ENCODE measurements at places on chromosomes 5 and 9.
A peak's percentile ranks its signal among the peaks of the same experiment; 100 is the strongest.

- DNase-seq = no peak
Measured at GRCh38 chr5:75365740-75366139, 28.7 kb downstream of the HMGCR start.

GRCh38 chr9:110532908-110533665 is 46.5 kb downstream of the SVEP1 start:
- DNase-seq = no peak

DNA sequence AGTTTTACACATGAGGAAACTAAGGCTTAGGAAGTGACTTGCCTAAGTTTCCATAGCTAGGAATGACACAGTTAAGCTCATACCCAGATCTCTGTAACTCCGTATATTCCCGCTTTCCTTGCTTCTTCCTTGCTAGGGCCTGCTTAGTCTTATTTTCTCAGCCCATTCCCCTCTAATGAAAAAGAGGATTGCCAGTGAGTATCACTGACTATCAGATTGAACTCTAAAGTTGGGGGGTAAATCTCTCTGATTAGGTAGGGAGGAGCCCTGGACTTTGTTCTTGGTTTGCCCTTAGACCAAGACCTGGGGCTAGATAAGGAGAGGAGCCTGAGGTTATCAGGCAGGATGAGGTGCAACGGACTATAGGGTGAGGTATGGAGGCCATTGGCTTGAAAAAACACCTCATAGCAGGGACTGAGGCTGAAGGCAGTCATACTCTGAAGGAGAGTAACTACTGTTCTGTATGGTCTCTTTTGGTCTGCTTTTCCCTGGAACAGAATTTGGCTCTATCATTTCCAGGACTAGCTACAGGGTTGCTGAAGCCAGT is 2.5 kb downstream of the TRIM32 start:
- DNase-seq = no peak

GRCh38 chr9:91500509-91501014 is 76.9 kb upstream of the NFIL3 start:
- DNase-seq = no peak

GRCh38 chr5:149264439-149265067 is 7.1 kb upstream of the AFAP1L1 start:
- no peak for DNase-seq

DNA sequence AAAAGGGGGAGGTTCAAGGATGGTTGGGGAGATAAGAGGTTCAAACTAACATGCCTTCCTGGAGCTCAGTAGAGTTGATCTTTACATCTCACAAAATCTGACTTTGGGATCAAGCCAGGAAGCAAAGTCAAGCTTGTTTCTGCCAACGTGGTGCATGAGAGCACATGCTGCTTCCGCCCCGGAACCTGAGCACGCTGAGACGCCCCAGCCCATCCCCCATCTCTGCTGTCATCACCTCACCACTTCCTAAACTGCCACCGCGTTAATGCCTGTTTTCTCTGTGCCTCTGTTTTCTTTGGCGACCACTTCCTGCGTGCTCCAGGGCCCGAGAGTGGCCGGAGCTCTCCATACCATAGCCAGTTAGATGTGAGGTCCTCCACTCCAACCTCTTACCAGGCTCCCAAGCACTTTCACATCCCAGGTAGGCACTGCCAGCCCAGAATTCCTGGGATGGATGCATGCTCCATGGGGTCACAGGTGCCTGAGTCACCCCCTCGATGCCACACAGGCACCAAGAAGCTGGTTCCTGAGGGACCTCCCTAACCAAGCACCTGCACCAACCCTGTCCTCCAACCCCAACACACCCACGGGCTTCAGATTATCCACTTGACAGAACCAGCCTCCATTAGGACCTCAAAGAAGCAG is 31.2 kb upstream of the AFAP1L1 start:
- no peak for DNase-seq

GRCh38 chr5:93164690-93165089 is 416.3 kb downstream of the NR2F1-AS1 start:
- peak; percentile 26 for DNase-seq

DNA sequence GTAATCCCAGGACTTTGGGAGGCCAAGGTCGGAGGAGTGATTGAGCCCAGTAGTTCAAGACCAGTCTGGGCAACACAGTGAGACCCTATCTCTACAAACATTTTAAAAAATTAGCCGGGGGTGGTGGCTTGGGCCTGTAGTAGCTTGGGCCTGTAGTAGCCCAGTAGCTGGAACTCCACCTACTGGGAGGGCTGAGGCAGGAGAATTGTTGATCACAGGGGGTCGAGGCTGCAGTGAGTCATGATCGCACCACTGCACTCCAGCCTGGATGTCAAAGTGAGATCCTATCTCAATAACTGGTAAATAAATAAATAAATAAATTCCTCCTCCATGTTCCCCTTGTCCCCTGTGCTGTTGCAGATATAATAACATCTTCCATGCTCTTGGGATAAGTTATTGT is 14.3 kb downstream of the VCAN start:
- no peak for DNase-seq

GRCh38 chr9:27581826-27582225 is 8.5 kb upstream of the C9orf72 start:
- DNase-seq = no peak

DNA sequence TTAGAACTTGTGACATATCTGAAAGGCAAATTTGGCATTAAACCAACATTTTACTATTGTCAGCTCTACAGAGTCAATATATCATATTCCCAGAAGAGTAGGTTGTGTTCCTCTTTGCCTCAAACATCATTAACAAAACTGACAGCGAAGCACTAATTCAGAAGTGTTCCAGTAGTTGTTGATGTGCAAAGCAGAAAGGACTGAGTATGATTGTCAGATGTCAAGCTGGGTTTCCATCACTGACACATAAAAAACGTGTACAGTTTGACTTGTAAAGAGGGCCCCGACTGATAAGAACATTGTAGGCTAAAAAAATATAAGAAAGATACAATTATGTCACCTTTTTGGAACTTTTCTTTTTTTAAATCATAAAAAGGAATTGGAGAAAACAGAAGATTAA is 101.5 kb upstream of the ZNF608 start:
- DNase-seq = no peak

- DNase-seq = no peak
Measured at GRCh38 chr9:17476401-17476800, 102.5 kb upstream of the SH3GL2 start.

- peak; percentile 2 for DNase-seq
Measured at GRCh38 chr5:68170826-68171558, 44.6 kb upstream of the PIK3R1 start.

GRCh38 chr5:146529984-146530383 is 14.0 kb upstream of the GPR151 start:
- no peak for DNase-seq

GRCh38 chr9:10678010-10678409 is 65.2 kb upstream of the PTPRD start:
- no peak for DNase-seq

- DNase-seq = no peak
Measured at GRCh38 chr5:135386096-135386495, 12.9 kb downstream of the MACROH2A1 start.

- no peak for DNase-seq
Measured at GRCh38 chr5:126869005-126869451, 92.1 kb downstream of the LMNB1 start.

- DNase-seq = no peak
Measured at GRCh38 chr5:152437866-152438265, 32.8 kb upstream of the NMUR2 start.

GRCh38 chr5:156783092-156783491 is 67.0 kb upstream of the PPP1R2B start:
- no peak for DNase-seq

GRCh38 chr5:139453683-139454567 is 8.6 kb downstream of the ECSCR start:
- no peak for DNase-seq

DNA sequence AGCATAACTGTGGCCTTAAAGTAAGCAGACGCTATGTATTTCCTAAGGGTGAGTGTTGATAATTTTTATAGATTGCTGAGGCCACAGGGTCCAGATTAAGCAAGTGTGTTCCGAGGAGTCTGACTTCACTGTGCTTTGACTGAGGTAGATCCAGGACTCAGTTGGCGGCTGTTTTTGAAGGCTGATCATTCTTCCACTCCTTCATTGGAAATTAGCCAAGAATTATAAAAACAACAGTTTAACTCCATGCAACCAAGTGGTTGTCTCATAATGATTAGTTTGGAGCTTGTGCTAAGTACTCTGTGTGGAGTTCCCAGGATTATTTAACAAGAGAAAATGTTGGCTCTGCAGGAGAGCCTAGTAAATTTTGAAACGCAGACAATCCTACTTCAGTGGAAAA is 19.1 kb downstream of the IQGAP2 start:
- no peak for DNase-seq

DNA sequence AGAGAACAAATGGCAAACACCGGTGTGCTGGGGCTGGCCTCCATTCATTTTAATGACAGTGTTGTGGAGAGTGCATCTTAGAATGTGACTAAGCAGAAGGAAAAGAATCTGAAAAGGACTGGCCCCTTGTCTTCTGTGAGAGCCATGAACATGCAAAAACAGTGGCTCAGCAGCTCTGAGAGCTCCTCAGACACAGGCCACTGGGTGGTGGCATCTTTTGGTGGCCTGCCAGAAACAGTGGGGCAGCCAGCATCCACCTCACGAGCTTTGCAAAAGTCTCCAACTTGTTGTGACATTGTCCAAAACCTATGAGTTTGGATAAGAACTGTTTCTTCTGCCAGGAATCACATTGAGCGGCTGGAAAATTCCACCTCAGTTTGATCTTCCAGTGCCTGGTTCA is 233.4 kb downstream of the NR3C1 start:
- DNase-seq = no peak

DNA sequence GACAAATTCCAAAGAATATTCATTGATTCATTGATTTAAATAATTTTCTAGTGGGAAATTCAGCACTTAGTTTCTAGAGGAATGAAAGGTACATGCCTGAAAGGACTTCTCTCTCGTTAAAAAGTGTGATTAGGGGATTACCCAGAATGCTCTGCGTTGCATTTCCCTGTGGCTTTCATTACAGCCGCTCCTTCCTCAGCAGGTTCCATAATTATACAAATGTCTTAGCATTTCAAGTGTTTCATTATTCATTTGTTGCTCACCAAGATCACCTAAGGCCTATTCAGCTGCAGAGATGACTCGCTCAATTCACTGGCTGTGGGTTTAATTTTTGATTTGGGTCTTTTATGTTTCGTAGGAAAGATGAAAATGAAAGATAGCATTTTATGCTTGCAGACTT is 52.8 kb downstream of the SPATA31C2 start:
- DNase-seq = no peak

DNA sequence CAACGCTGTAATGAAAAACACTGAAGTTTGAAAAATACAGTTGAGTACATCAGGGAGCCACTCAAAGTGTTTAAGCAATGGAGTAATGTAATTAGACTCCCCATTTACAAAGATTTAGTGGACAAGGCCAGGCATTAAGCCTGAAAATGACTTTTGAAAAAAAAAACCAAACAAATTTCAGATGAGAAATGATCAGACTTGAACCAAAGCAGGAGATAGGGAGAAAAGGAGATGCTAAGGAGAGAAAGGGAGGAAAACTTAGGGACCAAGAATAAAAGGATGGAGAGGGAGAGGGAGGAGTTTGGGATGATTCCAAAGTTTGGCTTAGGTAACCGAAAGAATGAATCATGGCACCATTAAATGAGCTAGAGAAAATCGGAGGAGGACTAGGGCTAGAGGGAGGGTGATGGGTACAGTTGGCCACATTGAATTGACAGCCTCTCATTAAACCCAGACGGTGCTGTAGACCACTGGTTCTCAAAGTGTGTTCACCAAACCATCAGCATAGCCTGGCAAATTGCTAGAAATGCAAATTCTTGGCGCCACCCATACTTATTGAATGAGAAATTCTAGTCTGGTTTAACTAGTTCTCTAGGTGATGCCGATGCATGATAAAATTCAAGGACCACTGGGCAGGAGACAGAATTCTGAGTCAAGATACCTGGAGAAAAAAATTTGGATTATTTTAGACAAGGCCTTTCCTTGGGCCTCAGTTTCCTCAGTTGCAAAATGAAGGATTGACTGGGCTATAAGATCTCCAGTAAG is 6.2 kb upstream of the CPEB4 start:
- DNase-seq = no peak

GRCh38 chr9:136047775-136048559 is 47.1 kb downstream of the NACC2 start:
- DNase-seq = no peak

All from BJ (cell line).